ENCODE measurements at places on chromosomes 3 and 15. TPM values are rescaled to one million over a fixed set of nuclear protein-coding genes. Genes with fewer than 3 reads are reported as not detected.

PYGO1 gene
- total RNA-seq = 4.8 TPM

CYP1A1 gene
- 3.5 TPM for total RNA-seq

TMEM108 gene
- 0.45 TPM for total RNA-seq

ZBBX gene
- 0.27 TPM for total RNA-seq

CELSR3 gene
- 7.3 TPM for total RNA-seq

GPR62 gene
- not detected for total RNA-seq

CASR gene
- not detected for total RNA-seq

SCN11A gene
- total RNA-seq = not detected
